Stimulated activated CD8-positive, alpha-beta memory T cell treated with anti-CD3 and anti-CD28 coated beads, Interleukin-2, amount 100 ng/mL, for 1 hour (primary cell): ENCODE measurements at places on chromosomes 2 and 18.
A peak's percentile ranks its signal among the peaks of the same experiment; 100 is the strongest.

- no peak for DNase-seq
Observed at GRCh38 chr18:71673954-71674353, 870.2 kb downstream of the CBLN2 start.

- no peak for DNase-seq
Observed at GRCh38 chr2:151543876-151544275, 134.2 kb downstream of the RIF1 start.

DNA sequence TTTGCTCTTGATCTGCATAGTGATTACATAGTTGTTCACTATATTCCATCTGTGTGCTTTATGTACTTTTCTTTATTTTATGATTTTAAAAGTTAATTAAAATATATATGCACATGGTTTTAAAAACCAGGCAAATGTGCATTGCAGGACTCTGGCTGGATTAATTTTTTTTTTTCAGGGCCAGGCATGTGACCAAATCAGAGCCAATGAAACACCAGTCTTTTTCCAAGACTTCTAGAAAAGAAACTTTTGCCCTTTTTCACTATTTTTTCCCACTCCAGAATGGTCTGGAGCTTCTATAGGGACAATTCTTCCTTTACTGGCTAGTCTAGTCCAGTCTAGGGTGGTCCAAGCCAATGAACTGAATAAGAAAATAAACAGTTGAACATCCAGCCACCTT, 198.1 kb upstream of the FBXO11 start:
- no peak for DNase-seq

GRCh38 chr2:113996671-113997594, 107.0 kb downstream of the ACTR3 start:
- no peak for DNase-seq

- DNase-seq, result no peak
Observed at GRCh38 chr2:217520356-217521010, 482.3 kb downstream of the TNS1 start.

DNA sequence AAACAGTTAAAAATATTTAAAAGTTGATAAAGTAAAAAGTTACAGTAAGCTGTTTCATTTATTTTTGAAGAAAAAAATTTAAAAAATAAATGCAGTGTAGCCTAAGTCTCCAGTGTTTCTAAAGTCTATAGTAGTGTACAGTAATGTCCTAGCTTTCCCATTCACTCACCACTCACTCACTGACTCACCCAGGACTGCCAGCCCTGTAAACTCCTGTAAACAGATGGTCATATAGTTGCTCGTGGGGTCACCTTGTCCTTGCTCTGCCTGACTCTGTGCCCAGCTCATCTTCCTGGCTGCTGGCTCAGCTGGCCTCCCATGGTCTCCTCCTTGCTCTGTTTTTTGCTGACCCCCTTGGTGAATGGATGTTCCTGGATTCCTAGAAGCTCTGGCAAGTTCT, 180.3 kb downstream of the VAPA start:
- no peak for DNase-seq

- DNase-seq, result no peak
Observed at GRCh38 chr18:57621246-57621604, 411 bp downstream of the NARS1 start.

DNA sequence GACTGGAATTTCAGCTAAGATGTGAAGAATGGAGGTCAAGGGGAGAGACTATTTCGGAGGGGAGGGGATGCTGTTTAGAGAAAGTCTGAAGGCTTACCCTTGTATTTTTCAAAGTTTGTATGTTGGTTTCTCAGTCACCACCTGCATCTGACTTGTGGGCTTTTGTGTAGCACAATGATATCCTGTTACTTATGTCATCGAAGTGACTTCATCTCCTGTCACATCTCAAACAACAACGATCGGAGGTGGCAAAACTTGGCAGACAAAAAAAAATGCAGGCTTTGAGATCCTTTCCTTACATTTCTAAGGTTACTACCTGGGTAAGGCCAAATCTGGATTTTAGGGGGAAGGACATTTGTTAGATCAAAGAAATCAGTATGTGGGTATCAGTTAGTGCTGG, 11.7 kb upstream of the CXCR4 start:
- no peak for DNase-seq

GRCh38 chr2:98157557-98157956, 70.6 kb downstream of the VWA3B start:
- DNase-seq, result no peak

DNA sequence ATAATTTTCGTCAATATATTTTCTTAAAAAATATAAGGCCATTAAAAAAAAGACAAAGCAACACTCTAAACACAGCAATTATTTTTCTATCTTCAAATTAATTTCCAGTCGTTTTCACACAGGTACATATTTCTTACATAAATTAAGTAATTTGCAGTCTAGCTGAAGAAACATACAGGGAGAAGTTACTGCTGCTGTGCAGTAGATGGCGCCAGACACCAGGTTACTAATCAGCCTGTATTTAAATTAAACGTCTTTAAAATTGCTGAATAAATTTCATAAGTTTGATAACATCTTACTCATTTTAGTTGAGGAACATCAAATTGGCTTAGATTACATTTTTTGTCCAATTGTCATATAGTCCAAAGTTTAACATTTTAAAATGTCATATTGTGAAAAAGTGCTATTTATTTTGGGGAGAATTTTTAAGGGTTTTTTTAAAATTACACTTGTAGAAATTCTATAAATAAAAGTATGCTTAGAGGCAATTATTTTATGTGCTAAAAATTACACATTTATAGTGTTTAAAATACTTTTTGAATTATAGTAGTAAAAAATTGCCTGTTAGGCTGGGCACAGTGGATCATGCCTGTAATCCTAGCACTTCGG, 88.4 kb downstream of the PMAIP1 start:
- DNase-seq, result peak; percentile 16

DNA sequence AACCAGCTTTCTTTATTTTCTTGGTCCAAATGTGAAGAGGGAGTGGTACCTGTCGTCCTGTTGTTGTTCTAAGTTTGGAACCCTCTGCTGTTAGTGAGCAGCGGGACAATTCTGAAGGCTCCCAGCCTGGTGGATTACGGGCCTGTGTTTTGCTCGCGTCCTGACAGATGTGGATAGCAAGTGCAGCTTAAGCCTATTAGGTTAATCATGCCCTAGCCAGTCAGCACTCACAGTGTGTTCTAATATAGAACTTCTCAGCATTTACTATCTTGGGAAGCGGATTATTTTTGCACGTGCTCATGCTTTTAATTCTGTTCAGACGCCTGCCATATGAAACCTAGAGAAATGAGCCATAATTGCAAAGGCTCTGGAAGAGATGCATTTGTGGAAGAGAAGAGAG, at the start of gene PCARE:
PCARE (minus strand) TSS at position 113 of the 400 bp plus-strand sequence. CDS start 262 bp downstream, outside the sequence.
- DNase-seq, result no peak

DNA sequence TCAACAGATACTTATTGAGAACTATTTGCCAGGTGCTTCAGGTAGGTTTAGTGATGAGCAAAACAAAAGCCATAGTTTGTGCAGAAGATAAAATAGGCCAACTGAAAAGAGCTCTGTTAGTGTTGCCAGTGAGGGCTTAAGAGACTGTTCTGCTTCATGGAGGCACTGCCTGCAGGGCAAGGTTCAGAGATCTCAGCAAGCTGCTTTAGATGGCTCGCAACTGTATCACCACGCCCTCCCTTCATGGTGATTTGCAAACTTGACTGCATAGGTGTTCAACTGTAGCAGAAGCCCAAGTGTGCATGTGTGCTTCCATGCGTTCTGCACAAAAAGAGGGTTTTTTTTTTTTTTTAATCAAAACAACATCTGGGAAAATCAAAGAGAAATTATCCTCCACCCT, 84.5 kb downstream of the RAPH1 start:
- no peak for DNase-seq

DNA sequence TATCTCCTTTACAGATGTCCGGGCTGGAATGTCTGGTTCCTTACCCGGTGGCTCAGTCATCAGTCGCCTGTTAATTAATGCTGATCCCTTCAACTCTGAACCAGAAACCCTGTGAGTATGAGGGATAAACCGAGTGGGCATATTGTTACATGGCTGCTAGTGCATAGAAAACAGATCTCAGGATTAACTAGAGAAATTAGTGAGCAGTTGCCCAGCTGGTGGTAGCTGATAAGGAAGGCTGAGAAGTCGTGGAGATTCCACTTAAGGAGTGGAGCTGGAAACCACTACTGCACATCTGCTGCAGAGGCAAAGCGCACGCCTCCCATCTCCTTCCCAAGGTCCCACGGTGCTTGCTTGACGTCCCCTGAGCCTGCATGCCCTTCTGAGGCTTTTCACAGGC, 97.7 kb downstream of the DGKD start:
- DNase-seq, result no peak

DNA sequence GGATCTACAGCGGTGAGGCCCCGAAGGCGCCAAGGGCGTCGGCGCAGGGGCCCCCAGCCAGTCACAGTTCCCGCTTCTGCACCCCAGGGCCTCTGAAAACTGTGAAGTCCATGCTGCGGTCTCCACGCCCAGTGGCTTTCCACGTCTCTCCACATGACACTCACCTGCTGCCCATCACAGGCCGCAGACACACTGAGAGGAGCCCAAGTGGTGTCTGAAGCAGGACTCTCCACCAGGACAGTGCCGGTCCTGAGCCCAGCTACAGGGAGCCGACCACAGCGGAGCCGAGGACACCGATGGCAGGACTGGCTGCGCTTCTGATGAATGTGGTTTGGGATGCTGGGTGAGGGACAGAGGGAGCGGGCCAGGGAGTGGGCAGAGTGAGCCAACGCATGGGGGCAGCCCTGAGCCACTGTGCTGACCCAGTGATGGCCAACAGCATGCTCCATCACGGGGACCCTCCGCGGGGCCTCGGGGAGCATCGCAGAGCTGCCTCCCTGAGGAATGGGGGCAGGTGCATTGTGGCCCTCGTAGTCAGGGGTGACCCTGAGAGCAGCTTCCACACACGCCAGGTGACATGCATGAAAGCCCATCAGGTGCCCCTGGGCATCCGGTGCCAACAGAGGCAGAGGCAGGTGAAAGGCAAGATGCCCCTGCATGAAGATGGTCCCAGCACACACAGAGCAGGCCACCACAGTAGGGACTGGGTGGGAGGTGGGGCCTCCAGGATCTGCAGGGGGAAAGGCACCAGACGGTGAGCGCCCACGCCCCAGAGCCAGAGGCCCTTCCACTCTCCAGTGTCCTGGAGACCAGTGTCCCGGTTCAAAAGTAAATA, 116.6 kb downstream of the HDAC4 start:
- DNase-seq, result no peak

- DNase-seq, result no peak
Observed at GRCh38 chr2:214127571-214127970, 283.3 kb upstream of the VWC2L start.

- DNase-seq, result no peak
Observed at GRCh38 chr2:127672341-127673224, 2.7 kb downstream of the LIMS2 start.

GRCh38 chr2:219308142-219309101, 779 bp downstream of the PTPRN start:
- peak; percentile 32 for DNase-seq
